AG08396 (cell line): ENCODE measurements at places on chromosomes 16 and 17.

- DNase-seq: no peak
Observed at GRCh38 chr16:25493136-25493811, 198.5 kb upstream of the HS3ST4 start.

DNA sequence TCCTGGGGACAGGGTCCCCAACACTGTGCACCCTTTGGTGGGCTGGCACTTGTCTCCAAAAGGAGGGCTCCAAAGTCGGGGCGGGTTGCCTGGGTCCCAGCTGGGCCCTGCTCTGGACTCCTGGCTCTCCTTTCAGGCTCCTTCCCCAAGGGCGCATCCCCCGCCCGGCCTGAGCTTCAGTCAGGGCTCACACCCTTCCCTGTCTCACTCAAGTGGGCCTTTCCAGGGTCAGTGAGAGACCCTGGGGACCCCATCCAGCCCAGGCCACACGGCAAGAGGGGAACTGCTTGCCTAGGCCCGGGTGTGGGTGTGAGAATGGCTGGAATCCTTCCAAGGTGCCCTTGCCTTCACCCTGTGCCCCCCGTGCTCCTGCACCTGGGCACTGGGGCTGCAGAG lies 41.8 kb upstream of the SLC38A10 start:
- DNase-seq: no peak

DNA sequence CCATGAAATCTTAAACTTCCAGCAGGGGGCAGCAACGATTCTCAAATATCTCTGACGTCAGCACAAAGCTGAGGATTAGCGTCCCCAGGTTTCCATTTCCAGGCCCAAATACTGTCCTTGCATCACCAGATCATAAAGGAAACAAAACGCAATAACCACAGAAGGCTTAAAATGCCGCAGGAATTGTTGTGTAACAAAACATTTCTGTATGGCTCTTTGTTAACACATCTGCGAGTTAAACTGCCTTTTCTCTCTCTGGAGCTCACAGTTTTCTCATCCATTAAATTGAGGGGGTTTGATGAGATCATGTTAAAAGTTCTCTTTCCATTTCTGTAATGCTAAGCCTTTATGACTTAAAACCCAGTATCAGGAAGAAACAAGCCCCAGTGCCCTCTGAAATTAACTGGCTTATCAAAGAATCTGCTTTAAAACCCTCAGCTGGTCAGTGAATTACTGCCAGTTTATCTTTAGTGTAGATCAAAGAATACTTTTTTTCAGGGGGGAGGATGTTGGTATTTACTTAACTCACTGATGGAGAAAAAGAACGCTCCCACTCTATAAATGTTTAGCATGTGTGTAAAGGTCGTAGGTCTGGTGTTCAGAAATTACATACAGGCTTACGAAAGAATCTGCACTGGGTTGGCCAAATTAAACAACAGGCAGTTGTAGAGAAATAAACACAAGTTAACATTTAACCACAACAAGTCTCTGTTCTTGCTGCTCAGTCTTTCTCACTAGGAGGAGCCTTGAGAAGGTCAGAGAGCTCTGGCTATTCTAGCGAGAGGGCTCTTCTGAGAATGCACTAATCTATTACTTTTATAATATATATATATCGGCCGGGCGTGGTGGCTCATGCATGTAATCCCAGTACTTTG lies 10.6 kb upstream of the TERF2 start:
- peak; percentile 70 for DNase-seq

GRCh38 chr16:50201787-50202186 lies 48.7 kb downstream of the TENT4B start:
- no peak for DNase-seq

DNA sequence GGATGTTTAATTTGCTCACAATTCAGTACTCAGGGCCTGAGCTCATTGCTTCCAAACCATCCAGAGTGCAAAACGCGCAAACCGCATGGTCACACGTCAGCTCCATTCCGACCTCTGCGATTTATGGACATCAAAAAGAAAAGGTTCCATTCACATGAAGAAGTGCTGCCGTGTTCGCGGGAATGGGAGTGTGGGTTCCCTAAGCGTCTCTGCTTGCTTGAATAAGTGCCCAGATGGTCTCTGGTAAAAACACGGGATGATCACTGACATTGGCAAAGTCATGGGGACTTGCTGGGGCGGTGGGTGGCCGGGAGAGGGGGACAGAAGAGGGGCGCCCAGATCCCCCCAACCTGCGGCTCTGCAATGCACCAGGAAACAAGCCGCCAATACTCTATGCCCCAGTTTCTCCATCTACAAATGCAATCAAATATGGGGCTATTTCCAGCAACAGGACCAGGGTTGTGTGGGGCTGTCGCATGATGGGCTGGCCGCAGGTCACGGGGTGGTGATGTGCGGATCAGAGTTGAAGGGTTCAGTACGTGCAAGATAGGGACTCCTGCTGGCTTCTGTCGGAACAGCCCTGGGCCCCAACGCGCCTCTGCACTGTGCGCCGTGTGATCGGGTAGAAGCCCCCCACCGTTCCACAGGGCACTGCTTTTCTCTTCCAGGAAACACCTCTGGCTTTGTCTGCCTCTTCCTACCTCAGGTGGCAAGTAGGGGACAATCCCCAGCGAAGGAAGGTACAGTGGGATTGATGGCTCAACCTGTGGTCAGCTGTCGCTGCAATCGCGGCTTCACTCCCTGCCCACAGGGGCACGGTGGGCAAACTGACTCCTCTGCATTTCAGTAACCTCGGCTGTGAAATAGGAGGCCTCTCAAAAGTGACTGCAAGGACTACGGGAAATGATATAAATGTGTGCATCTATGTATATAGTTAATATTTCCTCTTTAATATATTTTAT lies 11.2 kb downstream of the FOXF1 start:
- DNase-seq: no peak

GRCh38 chr17:77649717-77650211 lies 308.7 kb upstream of the TNRC6C start:
- DNase-seq: peak; percentile 41

DNA sequence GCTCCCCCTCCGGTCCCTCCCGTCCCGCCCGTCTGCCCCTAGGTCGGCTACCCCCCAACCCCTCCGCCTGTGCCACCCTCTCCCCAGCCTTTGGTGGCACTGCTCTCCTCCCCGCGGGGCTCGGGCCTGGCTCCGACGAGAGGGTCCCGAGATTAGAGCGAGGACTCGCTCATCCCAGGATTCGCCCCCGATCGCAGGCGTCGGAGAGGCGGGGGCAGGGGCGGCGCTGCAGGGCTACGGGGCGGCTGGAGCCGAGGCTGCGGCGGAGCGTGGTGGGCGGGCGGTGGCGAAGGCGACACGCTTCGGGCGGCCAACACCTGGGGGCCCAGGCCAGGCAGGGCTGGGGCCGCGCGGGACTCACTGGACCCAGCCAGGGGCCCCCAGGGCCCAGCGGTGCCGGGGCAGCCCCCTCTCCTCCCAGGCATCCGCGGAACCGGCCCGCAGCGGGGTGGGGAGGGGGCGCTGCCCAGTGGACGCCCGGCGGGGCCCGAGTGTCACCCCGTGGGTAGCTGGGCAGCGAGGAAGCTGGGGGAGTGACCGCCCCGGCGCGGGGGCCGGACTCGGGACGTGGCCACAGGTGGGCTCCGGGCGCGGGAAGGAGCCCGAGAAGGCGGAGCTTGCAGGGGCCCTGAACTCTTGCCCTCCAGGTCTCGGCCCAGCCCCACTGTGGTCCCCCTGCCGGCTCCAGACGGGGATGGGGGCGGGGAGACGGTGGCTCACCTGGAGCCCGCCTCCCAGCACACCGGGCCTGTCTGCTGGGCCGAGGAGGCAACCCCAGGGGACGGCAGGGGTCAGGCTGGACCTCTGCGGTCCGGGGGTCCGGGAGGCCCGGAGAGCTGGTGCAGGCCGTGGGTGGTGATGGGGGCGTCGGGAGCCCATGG lies 1.5 kb downstream of the MGAT5B start:
- no peak for DNase-seq

DNA sequence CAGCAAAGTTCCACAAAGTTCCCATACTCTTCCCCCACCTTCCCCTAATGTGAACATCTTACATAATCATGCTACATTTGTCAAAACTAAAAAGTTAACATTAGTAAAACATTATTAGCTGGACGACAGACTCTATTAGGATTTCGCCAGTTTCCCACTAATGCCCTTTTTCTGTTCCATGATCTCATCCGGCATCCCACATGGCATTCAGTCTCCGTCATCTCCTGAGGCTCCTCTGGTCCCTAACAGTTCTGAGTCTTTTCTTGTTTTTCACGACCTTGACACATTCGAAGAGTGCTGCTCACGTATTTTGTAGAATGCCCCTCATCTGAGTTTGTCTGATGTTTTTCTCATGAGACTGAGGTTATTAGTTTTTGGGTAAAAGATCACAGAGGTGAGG lies 8.8 kb upstream of the MPRIP start:
- no peak for DNase-seq

- DNase-seq: no peak
Observed at GRCh38 chr16:1946495-1947368, 3.7 kb upstream of the MSRB1 start.

- DNase-seq: no peak
Observed at GRCh38 chr16:23051587-23051986, 97.7 kb downstream of the USP31 start.

DNA sequence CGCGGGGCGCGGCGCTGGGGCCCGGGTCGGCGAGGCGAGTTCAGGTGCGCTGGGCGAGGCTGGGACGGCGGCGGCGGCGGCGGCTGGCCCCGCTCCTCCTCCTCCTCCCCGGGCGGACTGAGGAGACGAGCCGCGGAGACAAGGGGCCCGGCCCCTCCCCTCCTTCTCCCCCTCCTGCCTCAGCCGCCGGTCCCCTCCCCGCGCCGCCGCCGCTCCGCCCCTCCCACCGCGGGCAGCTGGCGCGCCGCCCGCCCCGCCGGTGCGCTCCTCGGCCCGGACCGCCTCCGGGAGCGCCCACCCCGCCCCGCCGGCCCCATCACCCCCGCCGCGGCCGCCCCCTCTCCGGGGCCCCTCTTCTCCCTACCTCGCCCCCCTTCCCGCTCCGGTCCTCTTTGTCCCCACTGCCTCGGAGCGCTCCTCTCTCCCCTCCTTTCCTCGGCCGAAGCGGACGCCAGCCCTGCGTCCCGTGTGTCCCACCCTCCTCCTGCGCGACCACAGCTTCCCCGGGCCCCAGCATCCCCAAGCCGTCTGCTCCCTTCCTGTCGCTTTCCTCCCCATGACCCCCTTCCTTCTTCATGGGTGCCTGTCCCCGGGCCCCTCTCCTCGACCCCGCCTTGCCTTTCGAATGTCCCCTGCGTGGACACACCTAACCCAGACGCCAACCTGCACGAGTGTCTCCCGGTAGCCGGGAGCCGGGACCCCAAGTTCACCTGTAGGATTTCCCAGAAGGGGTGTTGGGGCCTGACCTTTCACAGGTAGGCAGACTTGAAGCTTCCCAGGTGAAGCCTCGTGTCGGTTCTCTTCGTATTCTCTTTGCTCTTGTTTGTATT lies at the start of gene TOX3:
Gene TOX3 (minus strand): TSS at position 140 of the 830 bp plus-strand sequence. CDS start 420 bp downstream, outside the sequence.
- DNase-seq: no peak

- DNase-seq: no peak
Observed at GRCh38 chr16:14307059-14307526, 236.0 kb downstream of the MRTFB start.

DNA sequence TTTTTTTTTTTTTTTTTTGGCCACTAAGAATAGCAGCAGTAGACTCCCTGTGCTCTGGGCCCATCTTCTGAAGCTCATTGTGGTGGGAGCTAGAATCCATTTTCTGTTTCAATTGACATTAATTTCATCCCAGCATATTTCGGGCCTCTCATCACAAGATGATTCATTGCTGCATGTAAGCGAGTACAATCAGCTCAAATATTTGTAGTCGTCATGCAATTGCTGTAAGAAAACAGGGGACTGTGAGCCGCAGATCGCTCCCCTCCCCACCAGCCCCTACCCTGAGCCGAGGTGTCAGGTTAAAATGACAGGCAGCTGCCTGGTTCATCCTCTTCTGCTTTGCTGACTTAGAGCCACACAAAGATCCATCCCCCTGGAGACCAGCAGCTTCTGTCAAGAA lies 358.8 kb upstream of the CDH5 start:
- peak; percentile 50 for DNase-seq

GRCh38 chr17:64496348-64496785 lies 487 bp downstream of the POLG2 start:
- DNase-seq: no peak

GRCh38 chr16:87484487-87485331 lies 8.1 kb downstream of the ZCCHC14 start:
- no peak for DNase-seq

DNA sequence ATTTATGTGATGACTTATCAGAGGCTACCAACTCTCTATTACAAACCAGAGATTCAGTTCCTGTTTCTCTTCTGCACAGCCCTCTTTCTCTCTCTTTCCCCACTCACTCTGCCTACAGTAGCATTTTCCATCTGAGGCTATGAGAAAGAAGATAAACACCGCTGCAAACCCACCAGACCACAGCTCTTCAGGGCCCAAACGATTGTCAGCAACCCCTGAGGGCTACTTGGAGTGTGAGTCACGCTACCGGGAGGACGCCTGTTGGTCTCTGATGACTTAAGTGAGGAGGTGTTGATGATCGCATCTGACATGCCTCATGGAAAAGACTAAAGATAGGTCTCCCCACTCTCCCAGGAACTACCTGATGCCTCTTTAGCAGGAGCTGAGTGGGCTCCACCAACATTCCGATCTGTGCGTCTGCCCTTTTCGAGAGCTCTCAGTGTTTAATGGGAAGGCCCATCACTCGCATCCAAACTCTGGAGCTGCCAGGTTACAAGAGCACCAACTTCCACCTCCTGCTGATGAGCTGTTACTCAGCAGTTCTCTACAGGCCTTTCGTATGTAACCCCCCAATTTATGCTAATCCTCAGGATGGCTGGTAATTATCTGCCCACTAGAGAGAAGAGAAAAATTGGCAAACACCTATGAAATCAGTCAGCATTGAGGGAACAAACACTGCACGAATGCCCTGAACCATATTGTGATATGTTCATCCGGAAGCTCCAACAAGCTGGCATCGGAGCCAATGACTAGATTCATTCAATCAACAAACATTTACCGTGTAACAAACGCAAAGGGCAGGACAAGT lies 9.2 kb downstream of the GRIN2A start:
- no peak for DNase-seq

DNA sequence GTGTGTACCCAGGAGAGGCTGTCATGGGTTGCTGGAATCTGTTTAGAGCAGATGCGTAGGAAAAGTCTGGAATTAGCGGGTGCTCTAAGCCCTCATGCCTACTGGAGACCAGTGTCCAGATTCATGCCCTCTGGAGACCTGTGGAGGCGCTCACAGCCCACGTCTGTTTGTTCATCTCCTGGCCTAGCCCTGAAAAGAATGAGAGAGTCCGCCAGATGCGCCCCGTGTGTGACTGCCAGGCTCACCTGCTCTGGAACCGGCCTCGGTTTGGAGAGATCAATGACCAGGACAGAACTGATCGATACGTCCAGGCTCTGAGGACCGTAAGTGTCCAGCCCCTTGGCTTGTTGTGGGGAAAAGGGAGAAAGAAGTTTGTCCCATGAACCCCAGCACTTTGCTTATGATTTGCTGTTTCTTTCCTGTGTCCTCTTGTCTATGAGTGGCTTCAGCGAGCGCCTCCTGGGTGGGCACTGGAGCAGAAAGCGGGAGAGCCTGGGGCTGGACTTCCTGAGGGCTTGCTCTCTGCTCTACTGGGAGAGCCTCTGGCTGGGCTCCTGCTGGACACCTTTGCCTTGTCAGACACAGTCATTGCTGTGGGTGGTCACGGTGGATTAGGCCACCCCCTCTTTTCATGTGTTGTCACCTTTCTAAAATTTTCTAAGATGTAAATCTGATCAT lies 35.3 kb downstream of the PRMT7 start:
- no peak for DNase-seq

- DNase-seq: no peak
Observed at GRCh38 chr17:45782889-45783592, 1.1 kb upstream of the CRHR1 start.

- no peak for DNase-seq
Observed at GRCh38 chr17:65751263-65751662, 189.8 kb upstream of the AXIN2 start.

GRCh38 chr17:57431415-57431814 lies 175.1 kb downstream of the MSI2 start:
- no peak for DNase-seq
